Inflammatory macrophage (primary cell): ENCODE measurements at places on chromosomes 5 and 9.

- DNase-seq = no peak
Observed at GRCh38 chr5:74579215-74579614, 61.3 kb downstream of the ENC1 start.

- no peak for DNase-seq
Observed at GRCh38 chr5:99398976-99399375, 470.2 kb upstream of the CHD1 start.

DNA sequence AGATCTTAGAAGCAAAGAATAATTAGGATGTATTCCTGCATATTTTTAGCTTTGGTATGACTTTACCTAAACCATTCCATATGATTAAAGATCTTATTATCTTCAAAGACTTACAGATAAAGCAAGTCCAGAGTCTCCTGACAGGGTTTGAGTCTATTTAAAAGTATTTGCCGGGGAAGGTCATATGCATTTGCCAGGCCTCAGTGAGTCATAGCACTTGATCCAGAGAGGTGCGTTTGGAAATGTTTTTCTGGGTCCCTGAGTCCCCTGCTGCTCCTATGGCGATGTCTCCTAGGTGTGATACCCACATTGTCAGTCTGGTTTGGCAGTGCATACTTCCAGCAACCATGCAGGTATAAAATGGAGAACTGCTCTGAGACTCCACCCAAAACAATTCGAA, 217.0 kb downstream of the FBXL7 start:
- no peak for DNase-seq

GRCh38 chr5:172835290-172835993, 1.4 kb downstream of the ERGIC1 start:
- DNase-seq = no peak

- DNase-seq = no peak
Observed at GRCh38 chr9:69346596-69347390, 21.8 kb downstream of the ENTREP1 start.

DNA sequence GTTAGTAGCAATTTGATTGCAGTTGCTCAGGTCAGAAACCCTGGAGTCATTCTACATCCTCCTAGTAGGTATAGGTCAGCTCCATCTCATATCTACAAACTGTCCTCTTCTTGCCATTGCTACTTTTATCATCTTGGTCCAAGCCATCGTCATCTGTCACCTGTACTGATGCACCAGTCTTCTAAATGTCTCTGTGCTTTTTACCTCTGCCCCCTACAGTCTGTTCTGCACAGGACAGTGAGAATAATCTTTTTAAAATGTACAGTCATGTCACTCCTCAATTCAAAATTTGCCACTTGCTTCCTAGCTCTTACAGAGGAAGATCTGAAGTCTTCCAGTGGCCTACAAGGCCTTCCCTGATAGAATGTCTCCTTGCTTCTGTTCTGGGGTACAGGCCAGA, 6.8 kb downstream of the NNT start:
- no peak for DNase-seq

DNA sequence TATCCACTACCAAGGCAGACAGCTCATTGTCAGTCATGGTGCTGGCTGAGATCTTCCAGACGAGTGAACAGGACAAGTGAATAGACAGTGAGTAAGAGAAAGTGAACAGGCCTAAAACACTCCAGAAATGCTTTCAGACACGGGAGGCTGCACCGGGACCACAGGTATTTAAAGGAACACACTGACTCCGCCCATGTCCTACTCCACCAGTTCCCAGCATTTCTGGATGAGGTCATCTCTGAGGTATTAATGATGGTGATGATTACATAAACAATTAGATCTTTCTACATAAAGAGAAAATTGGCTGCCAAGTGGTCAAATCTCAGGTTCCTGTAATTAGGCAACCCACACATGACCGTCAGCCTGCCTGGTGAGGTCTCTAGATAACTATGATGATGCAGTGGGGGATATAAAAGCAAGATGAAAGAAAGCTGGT, at the start of gene ACTBL2:
ACTBL2 (minus strand) TSS at position 141 of the 436 bp plus-strand sequence; CDS start at position 37, 104 bp downstream.
- DNase-seq = no peak

DNA sequence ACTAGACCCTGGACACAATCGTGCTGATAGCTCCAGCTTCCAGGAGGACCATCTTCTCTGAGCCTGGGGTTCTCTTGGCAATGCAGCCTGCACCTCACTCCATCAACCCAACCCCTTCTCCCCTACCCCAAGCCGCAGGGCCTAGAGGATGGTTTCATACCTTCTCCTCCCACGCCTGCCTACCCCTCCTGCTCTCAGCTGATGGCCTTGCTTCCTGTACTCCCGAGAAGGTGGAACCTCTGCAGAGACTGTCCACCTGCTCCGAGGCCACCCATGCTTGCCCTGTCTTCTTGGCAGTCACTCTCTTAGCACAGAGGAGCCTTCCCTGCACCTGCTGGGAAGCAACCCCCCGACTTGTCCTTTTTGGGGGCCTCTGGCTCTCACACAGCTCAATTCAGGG, 241.9 kb downstream of the IRX2 start:
- no peak for DNase-seq

GRCh38 chr9:121963528-121963995, 129.5 kb downstream of the TTLL11 start:
- DNase-seq = no peak

DNA sequence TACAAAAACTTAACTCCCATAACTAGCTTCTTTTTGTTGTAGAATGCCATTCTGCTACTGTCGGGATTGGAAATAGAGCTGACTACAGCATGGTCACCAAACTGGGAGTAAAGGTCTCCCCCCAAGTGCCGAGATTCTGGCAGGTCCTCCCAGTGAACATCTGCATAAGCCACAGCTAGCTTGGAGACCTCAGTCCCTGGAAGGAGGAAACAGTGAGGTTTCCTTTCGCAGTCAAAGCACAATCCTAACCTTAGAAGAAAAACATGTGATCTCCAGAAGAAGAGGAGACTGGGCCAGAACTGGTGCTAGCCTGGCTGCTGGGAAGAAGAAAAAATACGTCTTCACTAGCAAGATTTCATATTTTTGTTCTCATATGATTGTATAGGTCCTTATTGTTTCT, 127.4 kb downstream of the SCAMP1 start:
- DNase-seq = no peak

DNA sequence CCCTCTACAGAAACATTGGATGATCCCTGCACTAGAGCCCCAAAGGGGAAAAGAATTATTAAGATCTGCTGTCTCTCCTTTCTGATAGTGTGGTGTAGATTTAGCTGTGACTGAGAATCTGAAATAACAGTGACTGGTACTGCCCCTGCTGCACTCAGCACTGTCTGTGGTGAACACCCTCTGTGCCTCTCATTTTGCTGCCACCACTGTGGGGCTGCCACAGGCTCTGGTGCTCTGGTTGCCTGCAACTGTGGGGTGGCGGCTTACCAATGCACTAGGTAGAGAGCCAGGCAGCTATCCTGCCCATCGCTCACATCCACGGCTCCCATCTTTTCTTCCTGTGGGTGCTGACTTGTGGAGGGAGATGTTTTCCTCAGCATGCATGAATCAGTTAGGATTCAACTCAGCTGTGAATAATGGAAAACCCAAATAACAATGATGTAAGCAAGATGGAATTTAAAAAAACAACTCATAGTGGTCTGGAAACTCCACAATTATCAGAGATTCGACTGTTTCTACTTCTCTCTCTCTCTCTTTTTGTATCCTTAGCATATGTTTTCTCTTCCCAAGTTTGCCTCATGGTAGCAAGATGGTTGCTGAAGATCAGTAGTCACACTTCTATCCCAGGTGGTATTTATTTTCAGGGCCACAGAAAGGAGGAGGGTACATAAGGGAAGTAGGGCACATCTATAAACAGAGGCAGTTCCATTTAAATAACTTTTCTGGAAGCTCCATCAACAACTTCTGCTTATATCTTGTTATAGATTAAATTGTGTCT, 99.8 kb upstream of the DAP start:
- DNase-seq = no peak

- DNase-seq = no peak
Observed at GRCh38 chr5:17620627-17621026, 10.4 kb downstream of the TAF11L12 start.
